ENCODE measurements at places on chromosomes 12 and 14. TPM values are rescaled to one million over a fixed set of nuclear protein-coding genes. Genes with fewer than 3 reads are reported as not detected.

The SLCO1B1 gene
- polyA plus RNA-seq, result not detected

The DNAJC22 gene
- not detected for polyA plus RNA-seq

The NAV3 gene
- not detected for polyA plus RNA-seq

The NTN4 gene
- polyA plus RNA-seq, result not detected

DNA sequence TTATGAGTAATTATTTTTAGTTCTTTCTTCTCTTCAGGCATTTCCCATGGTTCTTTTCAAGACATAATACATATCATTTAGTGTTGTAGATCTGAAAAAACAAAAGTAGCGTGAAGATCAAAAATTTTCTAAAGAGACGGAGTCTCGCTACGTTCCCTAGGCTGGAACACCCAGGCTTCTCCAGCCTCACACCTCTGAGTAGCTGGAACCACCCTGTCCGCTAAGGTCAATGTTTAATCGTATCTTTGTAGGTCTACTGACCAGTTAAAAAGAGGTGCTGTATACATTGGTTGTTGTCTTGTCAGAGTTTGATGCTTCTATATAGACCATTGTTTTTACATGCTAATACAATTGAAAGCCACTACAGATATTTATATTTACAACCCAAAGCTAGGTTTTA lies 1.3 kb upstream of the HIF1A start:
- peaks cover 27% of the 10 kb centered on the region for H3K4me1 ChIP-seq
- H3K4me3 ChIP-seq, result no peak overlapping the region
- H3K36me3 ChIP-seq, result no peaks in the 10 kb centered on the region

DNA sequence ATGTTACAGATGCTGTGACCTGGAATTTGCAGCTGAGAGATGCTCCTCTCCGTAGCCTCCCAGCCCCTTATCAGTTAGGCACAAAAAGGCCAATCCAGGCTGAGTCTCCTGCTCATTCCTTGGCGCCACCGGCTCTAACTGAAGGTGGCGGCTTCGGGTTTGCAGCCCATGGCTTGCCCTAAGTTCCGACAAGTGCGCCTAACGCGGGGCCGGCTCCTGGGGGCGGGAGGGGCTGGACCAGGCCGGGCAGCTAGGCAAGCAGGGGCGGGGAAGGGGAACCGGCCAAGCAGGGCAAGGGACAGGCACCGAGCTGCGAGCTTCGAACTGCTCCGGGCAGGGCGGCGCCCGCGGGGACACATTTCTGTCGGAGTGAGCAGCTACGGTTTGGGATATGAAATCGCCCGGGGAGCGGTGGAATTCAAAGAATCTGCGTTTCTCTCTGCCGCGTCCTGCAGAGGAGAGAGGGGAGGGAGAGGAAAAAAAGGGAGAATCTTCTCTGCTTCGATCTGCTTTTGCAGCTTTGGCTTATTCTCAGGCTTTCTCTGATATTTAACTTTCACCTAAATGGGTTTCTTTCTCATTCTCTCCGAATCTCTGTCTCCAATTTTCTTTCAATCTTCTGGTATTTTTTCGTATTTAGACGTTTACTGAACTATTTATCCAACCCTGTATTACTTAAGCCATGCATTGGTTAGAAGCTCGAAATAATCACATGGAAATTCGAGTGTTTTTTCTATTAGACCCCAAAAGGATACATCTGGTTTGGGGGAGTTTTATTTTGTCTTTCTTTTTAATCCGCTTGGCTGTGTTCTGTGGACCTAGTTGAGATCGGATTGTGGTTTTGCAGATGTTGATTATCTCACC lies 1.6 kb upstream of the HOXC12 start:
- H3K4me3 ChIP-seq, result no peak overlapping the region
- no peaks in the 10 kb centered on the region for H3K4me1 ChIP-seq
- no peak overlapping the region for H3K27ac ChIP-seq
- no peaks in the 10 kb centered on the region for H3K36me3 ChIP-seq

- no peak overlapping the region for H3K4me3 ChIP-seq
- DNase-seq, result peak; percentile 97
- peaks cover 54% of the 10 kb centered on the region for H3K4me1 ChIP-seq
- H3K27me3 ChIP-seq, result no peaks in the 10 kb centered on the region
These were observed 25.8 kb upstream of the TMCC3 start for GRCh38 chr12:94676031-94676641.

- no peaks in the 10 kb centered on the region for H3K36me3 ChIP-seq
- no peak overlapping the region for H3K27ac ChIP-seq
- H3K4me3 ChIP-seq, result no peak overlapping the region
- no peaks in the 10 kb centered on the region for H3K4me1 ChIP-seq
- H3K27me3 ChIP-seq, result no peaks in the 10 kb centered on the region
These were observed 248.9 kb downstream of the SLC16A7 start for GRCh38 chr12:59844750-59845149.

GRCh38 chr12:100795800-100796179 lies 1.2 kb downstream of the ANO4 start:
- H3K4me1 ChIP-seq, result no peaks in the 10 kb centered on the region
- H3K27me3 ChIP-seq, result no peaks in the 10 kb centered on the region
- no peak overlapping the region for H3K27ac ChIP-seq
- no peak overlapping the region for H3K4me3 ChIP-seq
- DNase-seq, result no peak

- no peaks in the 10 kb centered on the region for H3K4me1 ChIP-seq
- H3K27ac ChIP-seq, result no peak overlapping the region
- no peak for DNase-seq
These were observed 293.5 kb upstream of the RTL1 start for GRCh38 chr14:101196795-101197590.

DNA sequence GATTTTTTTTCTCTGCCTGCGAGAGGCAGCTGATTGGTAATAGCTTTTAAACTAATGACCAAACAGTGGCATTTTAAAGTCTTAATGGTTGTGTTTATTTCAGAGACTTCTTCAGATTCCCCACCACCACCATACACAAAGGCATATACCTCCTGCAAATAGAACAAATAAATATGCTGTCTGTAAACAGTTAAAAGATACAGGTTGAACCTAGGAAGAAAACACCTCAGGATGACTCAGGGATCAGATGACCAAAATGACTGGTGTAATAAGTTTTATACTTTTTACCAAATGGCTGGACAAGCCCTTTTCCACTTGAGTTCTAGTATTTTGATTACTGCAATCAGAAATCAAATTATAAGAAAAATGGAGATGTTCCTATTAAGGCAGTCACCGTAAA lies 364.1 kb downstream of the PAWR start:
- H3K4me3 ChIP-seq, result no peak overlapping the region
- H3K27me3 ChIP-seq, result no peaks in the 10 kb centered on the region
- no peak overlapping the region for H3K27ac ChIP-seq
- H3K36me3 ChIP-seq, result no peaks in the 10 kb centered on the region

Data from CD14-positive monocyte (primary cell).